ENCODE measurements at places on chromosomes 3 and 15.

DNA sequence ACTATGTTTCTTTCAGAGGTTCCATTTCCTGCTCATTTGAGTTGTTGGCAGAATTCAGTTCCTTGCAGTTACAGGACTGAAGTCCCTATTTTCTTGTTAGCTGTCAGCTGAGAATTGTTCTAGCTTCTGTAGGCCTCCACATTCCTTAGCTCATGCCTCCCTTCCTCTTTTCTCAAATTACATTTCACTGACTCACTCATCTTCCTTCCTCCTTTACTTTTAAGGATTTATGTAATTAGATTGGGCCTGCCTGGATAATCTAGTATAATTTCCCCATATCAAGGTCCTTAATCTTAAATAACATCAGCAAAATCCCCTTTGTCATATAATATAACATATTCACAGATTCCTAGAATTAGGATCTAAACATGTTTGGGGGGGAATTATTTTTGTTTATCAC is 40.6 kb upstream of the RBMS3 start:
- DNase-seq, result no peak

DNA sequence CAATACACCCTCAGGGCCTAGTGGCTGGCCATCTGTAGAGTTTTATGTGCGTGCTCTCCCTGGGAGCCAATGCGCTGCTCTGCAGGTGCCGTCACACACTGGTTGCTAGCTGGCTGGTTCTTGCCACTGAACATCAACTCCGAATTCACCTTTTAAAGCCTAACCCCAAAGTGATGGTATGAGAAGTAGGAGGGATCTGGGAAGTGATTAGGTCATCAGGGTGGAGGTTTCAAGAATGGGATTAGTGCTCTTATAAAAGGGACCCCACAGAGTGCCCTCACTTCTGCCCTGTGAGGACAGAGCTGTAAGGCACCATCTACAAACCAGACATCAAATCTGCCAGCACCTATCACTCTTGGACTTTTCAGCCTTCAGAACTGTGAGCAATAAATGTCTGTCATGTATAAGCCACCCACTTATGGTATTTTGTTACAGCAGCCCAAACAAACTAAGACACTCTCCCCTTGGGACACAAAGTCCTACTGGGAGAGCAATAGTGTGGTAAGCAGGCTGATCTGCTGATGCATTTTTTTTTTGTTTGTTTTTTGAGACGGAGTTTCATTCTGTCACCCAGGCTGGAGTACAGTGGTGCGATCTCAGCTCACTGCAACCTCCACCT is 20.3 kb downstream of the RGMA start:
- no peak for DNase-seq

- no peak for DNase-seq
These were observed 7.5 kb upstream of the RHO start for GRCh38 chr3:129520960-129521359.

- DNase-seq, result peak; percentile 24
These were observed 91.3 kb downstream of the UACA start for GRCh38 chr15:70672081-70672480.

DNA sequence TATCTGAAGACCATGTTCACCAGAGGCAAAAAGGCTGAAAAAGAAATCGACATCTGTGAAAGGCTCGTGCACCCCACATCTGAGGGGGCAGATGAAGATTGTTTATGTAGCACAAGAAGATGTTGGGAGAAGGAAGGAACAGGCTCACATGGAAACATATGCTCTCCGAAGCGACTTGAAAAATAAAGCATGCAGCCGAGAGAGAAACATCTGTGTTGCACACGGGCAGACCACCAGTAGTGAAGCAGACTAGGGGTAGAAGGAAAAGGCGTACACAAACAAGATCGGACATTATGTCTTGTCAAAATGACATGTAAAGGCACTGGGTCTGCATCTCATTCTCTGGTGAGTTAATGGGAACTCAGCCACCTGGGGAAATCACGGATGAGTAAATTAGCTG is 356.5 kb downstream of the ZIC4 start:
- no peak for DNase-seq

DNA sequence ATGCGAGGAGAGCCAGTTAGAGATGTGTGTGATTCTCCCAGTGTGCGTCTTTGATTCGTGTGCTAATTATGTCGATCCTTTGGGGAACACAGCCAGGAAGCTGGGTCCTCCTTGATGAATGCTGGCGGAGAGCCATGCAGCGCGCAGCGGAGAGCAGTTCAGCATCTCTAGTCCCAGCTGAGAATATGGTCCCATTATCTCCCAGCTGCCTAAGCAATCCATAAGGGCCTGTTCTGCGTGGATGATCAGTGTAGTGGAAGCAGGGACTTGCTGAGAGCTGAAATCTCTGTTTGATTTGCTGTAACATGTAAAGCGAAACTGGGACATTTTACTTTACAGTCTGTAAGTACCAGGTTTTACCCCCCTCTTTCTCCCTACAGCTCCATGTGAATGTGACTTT is 412.7 kb downstream of the CNTN4 start:
- DNase-seq, result no peak

- no peak for DNase-seq
These were observed 76.0 kb downstream of the ZNF609 start for GRCh38 chr15:64536244-64536836.

GRCh38 chr3:160564949-160565441 is 376 bp downstream of the KPNA4 start:
- DNase-seq, result peak; percentile 71

DNA sequence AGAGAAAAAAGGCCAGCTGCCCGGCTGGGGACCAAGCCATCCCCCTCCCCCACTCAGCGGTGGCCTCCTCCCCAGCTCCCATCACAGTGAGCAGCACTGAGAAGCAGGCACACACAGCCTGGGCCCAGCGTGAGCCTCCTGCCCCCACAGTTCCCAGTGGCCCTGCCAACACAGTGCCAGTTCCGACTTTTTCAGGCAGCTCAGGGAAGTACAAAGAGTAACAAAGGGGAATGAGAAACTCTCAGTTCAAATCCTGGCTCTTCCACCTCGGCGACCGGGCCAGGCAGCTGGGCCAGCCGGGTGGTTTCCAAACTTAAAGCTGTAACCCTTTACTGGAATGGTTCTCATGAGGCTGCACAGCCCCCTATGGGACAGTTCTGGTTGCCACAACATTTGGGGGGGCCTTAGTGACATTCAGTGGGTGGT is 18.5 kb downstream of the TNK2 start:
- DNase-seq, result no peak

DNA sequence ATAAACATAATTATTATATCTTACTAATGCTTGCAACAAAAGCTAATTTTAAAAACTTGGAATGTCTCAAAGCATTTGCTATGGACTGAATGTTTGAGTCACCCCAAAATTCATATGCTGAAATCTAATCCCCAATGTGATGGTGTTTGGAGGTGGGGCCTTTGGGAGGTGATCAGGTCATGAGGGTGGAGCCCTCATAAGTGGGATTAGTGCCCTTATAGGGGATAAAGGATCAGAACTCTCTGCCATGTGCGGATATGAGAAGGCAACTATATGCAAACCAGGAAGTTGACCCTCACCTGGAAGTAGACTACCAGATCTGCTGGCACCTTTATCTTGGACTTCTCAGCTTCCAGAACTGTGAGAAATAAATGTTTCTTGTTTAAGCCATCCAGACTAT is 137.7 kb downstream of the LIPC start:
- DNase-seq, result no peak

- DNase-seq, result no peak
These were observed 5.6 kb upstream of the MUC20 start for GRCh38 chr3:195715134-195715533.

- no peak for DNase-seq
These were observed 19.4 kb downstream of the CA12 start for GRCh38 chr15:63362196-63362595.

DNA sequence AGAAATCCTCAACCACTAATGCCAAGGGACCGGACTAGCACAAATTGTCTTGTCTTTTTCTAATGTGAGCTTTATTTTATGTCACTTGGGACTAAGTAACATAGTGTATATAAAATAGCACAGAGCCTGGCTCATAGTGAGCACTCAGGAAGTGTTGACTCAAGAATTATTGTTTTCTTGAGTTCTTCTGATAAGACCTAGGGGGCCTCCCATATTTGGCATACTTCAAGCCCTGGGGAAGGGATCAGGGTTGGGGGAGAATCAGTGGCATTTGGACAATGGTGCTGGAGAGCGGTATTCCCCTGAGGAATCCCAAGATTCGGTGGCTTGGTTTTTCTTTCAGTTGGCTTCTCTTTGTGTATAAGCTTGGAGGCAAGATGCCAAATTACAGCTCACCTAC is 19.4 kb downstream of the ZNF80 start:
- DNase-seq, result no peak

Measured in GM10248 (cell line).